Sigmoid colon (tissue), 7 donors: ENCODE measurements at places on chromosomes 7 and 10. TPM values are rescaled to one million over a fixed set of nuclear protein-coding genes. Genes with fewer than 3 reads are reported as not detected.

- DNase-seq: no peak
These were observed 79.5 kb downstream of the EZH2 start for GRCh38 chr7:148804343-148805235.

GRCh38 chr7:11120675-11121220, 147.1 kb downstream of the PHF14 start:
- no peak for DNase-seq

- DNase-seq: no peak
These were observed 69.2 kb downstream of the LYZL1 start for GRCh38 chr10:29358010-29358616.

GRCh38 chr7:128405471-128406313, 4.1 kb downstream of the IMPDH1 start:
- DNase-seq: no peak

DNA sequence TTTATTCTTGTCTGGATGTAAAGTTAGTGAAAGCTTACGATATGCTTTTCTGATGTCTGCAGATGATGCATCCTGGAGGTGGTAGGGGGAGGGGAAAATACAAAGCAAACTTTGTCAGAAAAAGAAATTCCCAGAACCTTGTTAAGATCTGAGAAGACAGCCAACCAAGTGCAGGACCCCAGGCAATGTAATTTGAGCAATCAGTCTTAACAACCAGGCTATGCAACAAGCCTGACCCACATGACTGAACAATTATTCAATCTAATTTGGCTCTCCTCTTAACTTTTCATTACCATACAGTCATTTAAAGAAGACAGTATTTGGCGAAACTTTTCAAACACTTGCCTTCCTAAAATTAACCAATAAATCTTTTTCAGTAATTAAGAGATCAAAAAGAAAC, 74.5 kb downstream of the DNAJC1 start:
- no peak for DNase-seq

DNA sequence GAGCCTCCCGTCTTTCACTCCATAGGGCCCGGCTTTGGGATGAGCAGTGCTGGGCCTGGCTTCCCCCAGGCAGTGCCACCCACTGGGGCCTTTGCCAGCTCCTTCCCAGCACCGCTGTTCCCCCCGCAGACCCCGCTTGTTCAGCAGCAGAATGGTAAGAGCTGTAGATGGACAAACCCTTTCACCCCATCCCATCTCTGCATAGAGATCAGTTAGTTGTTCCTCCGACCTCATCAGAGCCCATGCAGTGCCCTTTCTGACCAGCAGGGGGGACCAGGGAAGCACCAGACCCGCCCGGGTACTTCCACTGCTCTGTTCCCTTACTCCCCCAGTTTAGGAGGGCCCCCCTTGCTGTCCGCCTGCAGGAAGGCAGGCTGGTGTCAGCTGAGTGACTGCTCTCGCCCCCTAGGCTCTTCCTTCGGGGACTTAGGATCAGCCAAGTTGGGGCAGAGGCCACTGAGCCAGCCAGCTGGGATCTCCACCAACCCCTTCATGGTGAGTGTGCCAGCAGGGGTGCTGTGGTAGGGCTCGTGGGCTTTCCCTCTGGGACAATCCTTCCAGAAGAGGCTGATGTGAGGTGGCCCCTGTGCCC, 9.8 kb downstream of the SAP25 start:
- DNase-seq: peak; percentile 89

PRTFDC1 gene
- 11.4 TPM for total RNA-seq

GRCh38 chr10:104255311-104255981, 754 bp downstream of the GSTO1 start:
- no peak for DNase-seq

PLXDC2 gene
- 31.0 TPM for total RNA-seq

GHRHR gene
- not detected for total RNA-seq

TRIM73 gene
- total RNA-seq: 0.36 TPM
